ENCODE measurements at places on chromosomes 12 and 14.

- no peak for DNase-seq
Measured at GRCh38 chr12:80040075-80040738, 59.1 kb upstream of the OTOGL start.

GRCh38 chr12:107990325-107990724 lies 138.8 kb upstream of the WSCD2 start:
- no peak for DNase-seq

DNA sequence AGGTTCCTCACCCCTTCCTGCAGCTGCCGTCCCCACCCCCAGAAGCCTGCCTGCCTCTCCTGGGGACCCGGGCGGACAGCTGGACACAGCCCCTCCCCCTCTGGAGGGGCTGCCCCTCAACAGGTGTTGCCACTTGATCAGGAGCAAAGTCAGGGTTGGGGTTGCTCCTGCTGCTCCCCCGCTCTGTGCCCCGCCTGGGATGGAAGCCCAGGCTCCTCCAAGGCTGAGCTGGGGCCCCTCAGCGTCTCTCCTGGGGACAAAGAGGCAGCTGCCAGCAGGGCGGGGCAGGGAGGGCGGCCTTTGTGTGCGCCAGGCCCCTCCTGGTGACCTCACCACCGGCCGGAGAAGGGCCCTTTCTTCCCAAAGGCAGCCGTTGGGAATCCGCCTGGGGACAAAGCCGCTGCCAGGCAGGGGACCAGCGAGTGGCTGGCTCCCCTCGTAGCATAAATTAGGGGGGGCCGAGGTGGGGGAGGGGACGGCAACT lies 13.7 kb downstream of the TRMT61A start:
- DNase-seq = no peak

DNA sequence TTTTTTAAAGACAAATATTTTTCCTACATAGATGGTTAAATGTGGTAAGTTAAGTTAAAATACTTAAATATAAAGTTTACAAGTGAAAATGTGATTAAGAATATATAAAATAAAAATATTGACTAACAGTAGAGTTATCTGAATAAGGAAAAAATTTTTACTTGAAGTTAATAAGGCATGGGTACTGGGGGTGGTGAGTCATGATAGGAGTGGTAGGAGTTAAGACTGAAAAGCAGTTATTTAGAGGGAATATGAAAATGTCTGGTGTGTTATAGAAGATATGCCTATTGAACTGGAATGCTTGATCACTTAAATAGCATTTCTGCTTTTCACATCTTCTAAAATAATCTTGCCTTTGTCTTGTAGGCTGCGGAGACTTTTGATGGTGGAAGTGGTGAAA lies 68.7 kb downstream of the CCDC91 start:
- DNase-seq = no peak

DNA sequence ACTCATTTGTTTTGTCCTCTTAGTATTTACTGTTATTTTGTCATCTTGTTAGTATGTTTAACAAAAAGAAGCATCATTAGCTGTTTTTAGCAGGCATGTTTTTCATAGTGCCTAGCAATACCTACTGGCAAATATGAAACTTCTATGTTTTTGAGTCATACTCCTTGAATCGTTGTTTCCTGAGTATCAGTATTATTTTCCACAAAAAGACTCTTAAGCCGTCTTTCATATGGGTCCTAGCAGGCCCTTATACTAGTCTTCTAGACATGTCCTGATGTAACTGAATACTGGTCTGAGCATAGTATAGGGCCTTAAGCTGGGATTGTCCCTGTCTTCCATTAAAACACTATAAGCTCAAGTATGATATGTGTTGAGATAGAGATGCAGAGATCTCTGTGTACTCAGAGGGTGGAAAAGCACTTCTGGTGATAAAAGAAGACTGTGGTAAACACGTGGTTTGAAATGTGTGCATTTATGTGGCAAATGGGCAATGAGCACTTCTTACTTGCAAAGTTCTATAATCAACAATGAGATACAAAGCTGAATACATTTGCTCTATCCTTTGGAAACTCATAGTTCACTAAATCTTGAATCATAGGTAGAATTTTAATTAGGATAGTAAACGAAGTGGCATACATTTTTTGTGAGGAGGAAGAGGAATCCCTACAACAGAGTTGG lies 348.8 kb downstream of the PDZRN4 start:
- no peak for DNase-seq

- no peak for DNase-seq
Measured at GRCh38 chr14:76882651-76883050, 56.4 kb downstream of the LRRC74A start.

- DNase-seq = no peak
Measured at GRCh38 chr12:64752833-64753238, 6.4 kb downstream of the GNS start.

GRCh38 chr14:94120667-94121340 lies 8.6 kb downstream of the IFI27L2 start:
- no peak for DNase-seq

DNA sequence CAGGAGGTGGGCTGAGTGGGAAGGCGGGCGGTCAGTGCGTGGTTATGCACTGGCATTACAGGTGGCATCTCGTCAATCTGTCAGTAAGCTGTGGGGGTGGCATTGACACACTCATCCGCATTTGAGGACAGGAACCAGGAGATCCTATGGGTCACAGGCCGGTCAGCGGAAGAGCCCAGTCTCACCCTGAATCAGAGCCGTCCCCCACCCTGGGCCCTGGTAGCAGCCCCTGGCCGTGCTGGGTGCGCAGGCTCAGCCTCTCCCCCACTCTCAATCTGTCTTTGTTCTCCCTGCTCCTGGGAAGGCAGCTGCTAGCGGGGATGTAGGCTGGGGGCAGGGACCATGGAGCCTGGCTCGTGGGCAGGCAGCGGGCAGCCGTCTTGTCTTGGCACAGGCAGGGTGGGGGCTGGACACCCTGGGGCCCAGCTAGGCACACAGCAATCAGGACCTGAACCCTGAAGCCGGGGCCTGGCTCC lies 5.1 kb downstream of the INF2 start:
- no peak for DNase-seq

DNA sequence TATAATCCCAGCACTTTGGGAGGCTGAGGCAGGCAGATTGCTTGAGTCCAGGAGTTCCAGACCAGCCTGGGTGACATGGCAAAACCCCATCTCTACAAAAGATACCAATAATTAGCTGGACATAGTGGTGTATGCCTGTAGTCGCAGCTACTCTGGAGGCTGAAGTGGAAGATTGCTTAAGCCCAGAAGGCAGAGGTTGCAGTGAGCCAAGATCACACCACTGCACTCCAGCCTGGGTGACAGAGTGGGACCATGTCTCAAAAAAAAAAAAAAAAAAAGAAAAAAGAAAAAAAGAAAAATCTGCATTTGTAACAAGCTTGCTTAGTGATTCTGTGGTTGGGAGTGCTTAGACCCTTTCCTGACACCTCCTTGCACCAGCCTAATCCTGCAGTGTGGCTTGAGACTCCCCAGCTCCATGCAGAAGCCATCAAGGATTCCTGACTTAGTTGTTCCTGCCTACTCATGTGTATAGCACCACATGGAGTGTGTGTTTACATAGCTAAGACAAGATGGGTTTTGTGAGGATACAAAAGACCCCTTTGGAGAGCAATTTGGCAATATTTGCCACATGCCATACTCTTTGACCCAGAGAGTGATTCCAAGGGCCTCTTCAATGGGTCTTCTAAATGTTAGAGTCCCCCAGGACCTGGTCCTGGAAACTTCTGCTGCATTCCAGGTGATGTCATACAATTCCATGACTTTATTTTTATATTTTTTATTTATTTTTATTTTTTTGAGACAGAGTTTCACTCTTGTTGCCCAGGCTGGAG lies 5.1 kb upstream of the TMED10 start:
- no peak for DNase-seq

Data from stimulated activated CD8-positive, alpha-beta memory T cell treated with anti-CD3 and anti-CD28 coated beads, Interleukin-7, amount 100 ng/mL, for 4 hours (primary cell).